Suppressor macrophage treated with lipopolysaccharide for 4 hours (primary cell): ENCODE measurements at places on chromosomes 6 and 20.
A peak's percentile ranks its signal among the peaks of the same experiment; 100 is the strongest.

- peak; percentile 30 for DNase-seq
Observed at GRCh38 chr6:119443993-119444641, 94.6 kb upstream of the MAN1A1 start.

DNA sequence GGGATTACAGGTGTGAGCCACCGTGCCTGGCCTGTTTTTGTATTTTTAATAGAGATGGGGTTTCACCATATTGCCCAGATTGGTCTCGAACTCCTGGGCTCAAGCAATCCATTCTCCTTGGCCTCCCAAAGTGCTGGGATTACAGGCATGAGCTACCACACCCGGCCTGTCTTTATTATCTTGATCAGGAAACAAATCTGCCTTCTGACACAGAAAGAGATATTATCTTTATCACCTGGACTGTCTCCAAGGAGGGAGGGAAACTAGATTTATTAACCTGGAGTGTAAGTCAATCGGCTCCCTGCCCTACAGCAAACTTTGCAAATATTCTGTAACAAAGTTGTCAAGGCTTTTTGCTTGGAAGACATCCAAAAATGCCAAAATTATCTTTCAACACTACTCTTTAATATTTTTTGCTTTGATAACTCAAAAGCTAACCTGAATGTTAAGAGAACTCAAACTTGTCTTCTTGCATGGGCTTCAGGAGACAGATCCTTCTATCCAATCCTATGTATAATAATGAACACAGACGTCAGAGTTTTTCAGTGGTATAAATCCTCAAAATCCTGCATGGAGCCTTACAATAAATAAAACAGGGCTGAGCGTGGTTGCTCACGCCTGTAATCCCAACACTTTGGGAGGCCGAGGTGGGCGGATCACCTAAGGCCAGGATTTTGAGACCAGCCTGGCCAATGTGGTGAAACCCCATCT lies 85.0 kb upstream of the LOC128125822 start:
- no peak for DNase-seq

DNA sequence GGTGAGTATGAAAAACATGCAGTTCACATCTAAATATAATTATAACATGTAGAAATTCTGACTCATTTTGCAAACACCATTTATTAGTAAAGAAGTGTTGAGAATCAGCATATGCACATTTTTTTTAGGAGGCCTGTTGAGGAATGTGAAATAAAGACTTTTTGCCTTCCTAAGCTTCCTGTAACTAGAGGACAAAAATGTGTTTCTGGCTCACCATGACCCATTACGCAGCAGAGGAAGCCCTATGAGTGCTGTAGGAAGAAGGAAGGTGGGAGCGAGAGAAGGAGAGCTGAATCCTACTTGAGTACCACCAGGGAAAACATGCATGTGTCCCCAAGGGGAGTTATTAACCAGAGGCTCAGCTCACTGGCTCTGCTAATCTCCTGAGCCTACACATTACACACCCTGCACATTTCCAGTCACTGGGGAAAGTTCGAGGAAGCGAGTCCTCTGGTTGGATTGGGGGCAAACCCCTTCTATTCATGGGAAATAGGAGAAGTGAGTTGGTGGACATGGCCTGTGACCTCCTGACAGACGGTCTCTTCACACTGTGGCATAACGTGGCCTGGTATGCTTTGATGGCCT lies 540.5 kb upstream of the JAG1 start:
- peak; percentile 18 for DNase-seq

- peak; percentile 85 for DNase-seq
Observed at GRCh38 chr6:139540276-139540675, 165.8 kb upstream of the CITED2 start.

GRCh38 chr6:2560917-2561698 lies 189.6 kb downstream of the MYLK4 start:
- no peak for DNase-seq

- peak; percentile 9 for DNase-seq
Observed at GRCh38 chr6:160426136-160426535, 78.0 kb downstream of the SLC22A3 start.
